Choroid plexus epithelial cell (primary cell): ENCODE measurements at places on chromosomes 12 and 14.

- no peak for DNase-seq
Measured at GRCh38 chr12:71191509-71192196, 33.9 kb upstream of the TSPAN8 start.

DNA sequence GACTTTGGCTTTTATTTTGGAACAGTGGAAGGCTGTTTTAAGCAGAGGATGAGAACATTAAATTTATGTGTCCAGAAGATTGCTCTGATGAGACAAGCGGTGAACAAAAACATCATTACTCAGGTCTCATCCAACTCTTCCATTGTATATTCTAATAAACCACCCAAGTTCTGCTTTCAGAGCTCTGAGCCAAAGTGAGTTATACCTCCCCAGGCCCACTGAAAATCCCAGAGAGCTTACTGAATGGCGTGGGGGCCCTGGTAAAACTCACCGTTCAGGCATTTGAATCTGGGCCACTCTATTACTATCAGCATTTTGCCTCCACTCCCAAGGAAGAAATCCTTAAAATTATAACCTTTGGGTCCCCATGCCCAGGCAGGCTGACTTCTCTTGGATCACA, 122.0 kb upstream of the HIF1A start:
- no peak for DNase-seq

- no peak for DNase-seq
Measured at GRCh38 chr14:73105050-73105449, 31.3 kb upstream of the PSEN1 start.

- DNase-seq: no peak
Measured at GRCh38 chr12:49647827-49648711, 24.7 kb downstream of the PRPF40B start.

- DNase-seq: no peak
Measured at GRCh38 chr14:72547999-72548398, 345.9 kb downstream of the DPF3 start.

DNA sequence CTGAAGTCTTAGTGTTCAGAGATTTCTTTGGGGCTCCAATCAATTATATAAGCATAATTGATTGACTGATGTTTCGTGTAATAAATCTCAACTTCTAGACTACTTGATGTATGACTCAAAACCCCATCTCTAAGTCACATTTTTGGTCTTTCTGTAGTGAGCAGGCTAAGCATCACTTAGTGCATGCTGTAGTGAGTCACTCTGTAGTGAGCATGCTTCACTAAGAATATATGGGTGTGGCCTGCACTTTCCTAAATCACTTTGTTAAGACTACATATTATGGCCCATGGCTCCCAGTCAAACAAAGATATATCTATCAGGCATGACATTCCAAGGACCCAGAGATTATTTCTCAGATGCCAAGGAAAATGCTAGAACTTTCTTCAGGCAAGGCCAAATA, 909.4 kb upstream of the LRFN5 start:
- no peak for DNase-seq
